ENCODE measurements at places on chromosomes 12 and 14.

GRCh38 chr12:80469681-80470080 lies 25.6 kb downstream of the PTPRQ start:
- DNase-seq = no peak

- DNase-seq = peak; percentile 45
Measured at GRCh38 chr12:66514581-66514980, 164.3 kb downstream of the GRIP1 start.

DNA sequence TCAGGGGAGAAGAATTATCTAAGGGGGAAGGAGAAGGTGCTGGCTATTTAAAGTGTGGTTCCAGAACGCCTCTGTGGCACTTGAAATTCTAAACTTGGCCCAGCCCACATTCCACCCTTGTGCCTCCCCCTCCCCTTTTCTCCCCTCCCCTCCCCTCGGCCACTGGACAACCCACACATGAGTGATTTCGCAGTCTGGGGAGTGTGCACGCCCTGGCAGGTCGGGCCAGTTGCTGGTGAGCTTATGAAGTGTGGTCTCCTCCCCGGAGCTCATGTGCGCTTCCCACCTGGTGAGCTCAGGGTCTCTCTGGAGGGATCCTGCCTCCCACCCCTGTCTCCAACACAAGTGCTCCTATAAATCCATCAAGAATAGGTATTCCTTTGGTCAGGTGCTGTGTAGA lies at the start of gene SLC6A13:
Gene SLC6A13 (minus strand): TSS at position 20 of the 400 bp plus-strand sequence. CDS start 2,784 bp downstream, outside the sequence.
- DNase-seq = no peak

GRCh38 chr12:128322341-128322740 lies 55.4 kb downstream of the TMEM132C start:
- no peak for DNase-seq
